Activated naive CD4-positive, alpha-beta T cell treated with Interleukin-2 at 50 U/mL for 16 hours (primary cell): ENCODE measurements at places on chromosomes 2 and 18.

DNA sequence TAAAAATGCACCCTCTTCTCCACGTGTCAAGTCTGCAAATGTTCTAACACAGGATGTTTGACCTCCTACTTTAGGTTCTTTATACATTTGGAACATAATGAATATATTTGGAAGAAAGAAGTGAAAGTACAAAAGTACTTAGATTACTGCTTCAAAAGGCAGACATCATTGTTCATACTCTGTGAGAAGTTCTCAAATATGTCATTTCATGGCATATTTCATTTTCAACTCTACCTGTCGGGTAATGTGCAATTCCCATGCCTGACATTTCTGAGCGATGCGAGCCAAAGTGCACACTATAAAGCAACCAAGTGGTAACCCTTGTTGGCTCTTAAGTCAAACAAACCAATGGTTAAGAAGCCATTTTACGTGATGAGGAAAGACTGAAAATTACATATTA lies 7.0 kb downstream of the BUB1 start:
- no peak for DNase-seq

DNA sequence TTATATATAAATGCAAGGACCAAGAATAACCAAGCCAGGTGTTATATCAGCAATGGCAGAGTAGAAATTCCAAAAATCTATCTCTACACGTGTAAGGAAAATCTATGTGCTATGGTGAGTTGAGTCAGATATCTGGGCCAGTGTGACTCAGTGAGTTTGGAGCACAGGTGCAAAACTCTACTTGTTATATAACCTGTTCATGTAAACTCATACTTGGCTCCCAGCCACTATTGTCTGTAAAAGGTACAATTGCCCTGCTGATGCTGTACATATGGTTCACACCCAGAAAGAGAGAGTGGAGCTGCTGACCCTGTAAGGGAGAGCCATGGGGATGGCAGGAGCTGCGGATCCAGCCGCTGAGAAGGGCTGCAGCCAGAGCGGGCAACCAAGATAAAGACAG lies 112.0 kb downstream of the TRABD2A start:
- DNase-seq = no peak

DNA sequence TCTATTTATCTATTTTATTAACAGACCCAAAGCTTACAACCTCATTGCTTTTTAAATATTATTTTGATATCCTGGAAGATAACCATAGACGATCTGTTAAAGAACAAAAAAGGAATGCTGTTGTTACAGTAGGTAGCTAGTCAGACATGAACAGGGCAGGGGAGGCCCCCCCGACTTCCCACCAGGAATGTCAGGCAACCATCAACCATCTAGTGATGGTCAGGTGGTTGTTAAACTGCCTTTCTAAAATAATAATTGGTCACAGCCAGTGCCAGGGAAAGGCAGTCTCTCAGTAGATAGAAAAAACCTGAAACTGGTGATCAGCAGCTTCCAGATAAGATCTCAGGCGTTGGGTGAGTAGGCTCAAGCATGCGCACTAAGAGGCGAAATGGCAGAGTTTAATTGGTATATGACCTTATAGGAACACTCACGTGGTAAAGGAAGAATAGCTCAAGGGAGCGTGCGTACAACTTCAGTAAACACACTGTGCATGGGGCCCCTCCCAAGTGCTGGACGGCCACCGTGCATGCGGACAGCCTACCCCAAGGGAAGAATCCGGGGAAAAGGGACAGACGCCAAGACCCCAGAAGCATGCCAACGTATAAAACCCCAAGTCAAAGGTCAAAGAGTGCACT lies 32.5 kb upstream of the CCL20 start:
- no peak for DNase-seq

- DNase-seq = no peak
Measured at GRCh38 chr2:38215993-38216392, 140.0 kb upstream of the CYP1B1 start.

DNA sequence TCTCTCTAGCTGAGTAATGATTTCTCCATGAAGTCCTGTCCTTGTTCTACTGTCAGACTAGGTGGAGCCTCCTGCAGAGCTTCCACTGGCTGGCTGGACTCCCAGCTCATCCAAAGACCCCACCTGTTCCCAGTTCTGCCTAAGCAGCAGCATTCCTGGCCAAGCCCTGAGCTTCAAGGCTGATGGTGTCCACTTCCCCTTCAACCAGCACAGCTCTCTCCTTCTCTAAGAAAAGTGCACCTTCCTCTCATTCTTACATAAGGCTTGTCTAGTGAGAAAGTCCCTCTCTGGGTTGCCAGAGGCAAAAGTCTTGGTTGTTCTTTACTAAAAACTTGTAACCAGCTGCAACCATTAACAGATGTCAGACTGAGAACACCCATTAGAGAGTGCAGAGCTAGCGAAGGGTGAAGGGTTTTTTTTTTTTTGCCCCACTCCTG lies 58.9 kb downstream of the CXCR4 start:
- no peak for DNase-seq

GRCh38 chr2:232937278-232937906 lies 67.3 kb downstream of the SNORC start:
- no peak for DNase-seq

- no peak for DNase-seq
Measured at GRCh38 chr2:100393362-100393761, 24.1 kb downstream of the CHST10 start.

GRCh38 chr18:75226956-75227316 lies 16.3 kb downstream of the TSHZ1 start:
- DNase-seq = no peak

DNA sequence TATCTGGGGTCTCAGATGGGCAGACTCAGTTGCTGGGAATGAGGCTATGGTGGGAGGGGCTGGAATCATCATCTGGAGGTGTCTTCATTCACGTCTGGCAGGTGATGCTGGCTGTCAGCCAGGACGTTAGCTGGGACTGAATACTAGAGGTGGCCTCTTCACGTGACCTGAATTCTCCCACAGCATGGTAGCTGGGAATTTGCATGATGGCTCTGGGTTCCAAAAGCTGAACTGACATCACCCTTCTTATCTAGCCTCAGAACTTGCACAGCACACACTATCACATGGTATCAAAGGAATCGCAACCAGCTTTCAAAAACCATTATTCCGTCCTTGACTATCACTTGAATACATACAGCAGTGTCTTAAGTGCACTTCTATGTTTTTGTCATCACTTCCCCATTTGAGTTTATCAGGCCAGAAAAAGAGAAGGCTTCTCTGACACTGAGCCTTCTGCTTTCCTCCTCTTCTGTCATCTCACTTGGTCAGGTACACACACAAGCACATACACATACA lies 53.0 kb upstream of the LRP2 start:
- no peak for DNase-seq

- DNase-seq = no peak
Measured at GRCh38 chr2:26687801-26688200, 4.7 kb upstream of the KCNK3 start.

- no peak for DNase-seq
Measured at GRCh38 chr2:113357071-113357470, 78.3 kb upstream of the PAX8 start.

DNA sequence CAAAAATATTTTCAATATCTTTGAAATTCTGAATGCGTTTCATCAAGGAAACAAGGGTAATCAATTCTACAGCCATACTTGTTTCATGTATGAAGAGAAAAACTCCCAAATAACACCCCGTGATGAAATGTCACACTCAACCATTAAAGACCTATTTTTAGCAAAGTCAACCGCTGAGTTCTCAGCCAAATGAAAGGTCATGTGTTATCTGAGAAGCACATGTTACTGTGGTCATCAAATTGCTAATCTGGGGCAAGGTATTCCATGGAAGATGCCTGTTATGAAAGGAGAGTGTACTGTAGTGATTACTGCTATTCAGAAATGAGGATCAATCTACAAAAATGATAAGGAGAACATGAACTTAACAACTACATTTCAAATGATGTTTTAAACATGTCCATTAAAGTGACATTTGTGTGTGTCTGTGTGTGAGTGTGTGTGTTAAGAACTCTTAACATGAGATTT lies 126.7 kb downstream of the BCL2 start:
- no peak for DNase-seq

DNA sequence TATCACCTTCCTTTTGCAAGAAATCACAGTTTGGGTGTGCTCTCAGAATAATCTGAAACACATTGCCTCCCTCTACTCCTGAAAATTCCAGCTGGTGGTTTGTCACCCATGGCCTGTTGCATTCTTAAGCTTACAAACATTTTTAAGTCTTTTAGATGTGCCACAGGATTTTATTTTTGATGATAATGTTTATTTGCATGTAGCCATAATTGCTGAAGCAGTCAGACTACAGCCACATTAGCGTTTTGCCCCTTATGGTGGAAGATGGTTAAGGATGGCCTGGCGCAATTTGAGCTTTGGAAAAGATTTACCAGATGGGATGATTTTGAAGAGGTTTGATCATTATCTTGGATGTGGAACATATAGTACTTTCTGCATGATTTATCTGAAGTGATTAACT lies 439.5 kb downstream of the MEIS1 start:
- DNase-seq = no peak
